ENCODE measurements at places on chromosomes 5 and 9.

GRCh38 chr9:135769489-135770202 is 67.7 kb downstream of the KCNT1 start:
- DNase-seq: no peak

- DNase-seq: no peak
Measured at GRCh38 chr9:113012492-113012891, 500 bp upstream of the ZNF883 start.

DNA sequence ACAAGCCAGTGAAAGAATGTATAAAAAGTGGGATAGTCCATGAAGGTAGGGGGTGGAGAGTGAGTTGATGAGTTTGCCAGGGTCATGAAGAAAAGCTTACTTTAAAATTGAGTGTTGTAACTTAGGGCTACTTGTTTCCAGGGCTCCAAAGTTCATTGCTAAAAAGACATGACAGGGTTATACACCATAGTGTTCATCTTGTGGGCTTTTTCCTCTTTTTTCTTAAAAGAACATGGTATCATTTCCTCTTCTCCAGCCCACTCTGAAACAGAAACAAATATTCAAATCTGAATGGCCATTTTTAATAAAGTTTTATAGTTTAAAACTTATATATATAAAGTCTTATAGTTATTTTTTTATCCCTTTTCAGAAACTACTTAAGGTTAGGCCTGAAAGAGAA is 115.7 kb upstream of the SMC2 start:
- no peak for DNase-seq

DNA sequence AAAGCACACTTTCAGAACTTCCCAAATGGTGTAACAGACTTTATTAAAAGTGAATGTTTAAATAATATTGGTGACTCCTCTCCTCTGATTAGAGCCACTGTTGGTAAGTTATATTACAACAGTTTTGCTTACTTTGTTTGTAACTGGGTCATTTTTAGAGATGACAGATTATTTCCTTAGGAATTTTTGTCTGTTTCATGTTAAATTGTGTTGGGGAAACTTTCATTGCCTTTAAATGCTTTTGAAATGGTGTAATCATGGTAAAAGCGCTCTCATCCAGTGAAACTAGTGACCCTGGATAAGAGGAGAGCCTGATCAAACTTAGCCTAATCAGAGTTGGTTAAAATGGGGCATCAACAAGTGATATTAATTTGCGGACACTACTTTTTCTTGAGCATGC is 39.4 kb downstream of the TNPO1 start:
- no peak for DNase-seq

- peak; percentile 85 for DNase-seq
Measured at GRCh38 chr9:112750016-112750763, at the start of gene SNX30. Gene SNX30, plus strand, starts transcription at chr9:112750760. Its CDS starts 242 bp downstream, at chr9:112751002.
